A172 (cell line): ENCODE measurements at places on chromosomes 1 and 21. TPM values are rescaled to one million over a fixed set of nuclear protein-coding genes. Genes with fewer than 3 reads are reported as not detected.

Gene KIAA1614
- total RNA-seq: 3.8 and 9.4 TPM in 2 replicates

Gene MAP3K7CL
- 19.4 and 21.7 TPM in 2 replicates for total RNA-seq

Gene ITGB2
- 0.19 and 1.2 TPM in 2 replicates for total RNA-seq

Gene PDE4B
- total RNA-seq: 0.60 TPM in 1 of 2 replicates, not detected in the other

Gene CENPF
- 149 and 175 TPM in 2 replicates for total RNA-seq

Gene CDC14A
- total RNA-seq: 8.0 and 8.3 TPM in 2 replicates

Gene IL19
- not detected in 2 replicates for total RNA-seq

Gene TYW3
- total RNA-seq: 10.8 and 12.0 TPM in 2 replicates
